Adrenal gland (tissue), 19 donors: ENCODE measurements at places on chromosomes 5 and 9. TPM values are rescaled to one million over a fixed set of nuclear protein-coding genes. Genes with fewer than 3 reads are reported as not detected.

The IQGAP2 gene
- 14.9 TPM for polyA plus RNA-seq

The EXOC3 gene
- 66.4 TPM for polyA plus RNA-seq

The RETREG1 gene
- polyA plus RNA-seq, result 4.4 TPM

The CYLC2 gene
- not detected for polyA plus RNA-seq

The PCDHB14 gene
- 1.9 TPM for polyA plus RNA-seq

The SPINK13 gene
- 2.1 TPM for polyA plus RNA-seq

The SPINK4 gene
- 4.3 TPM for polyA plus RNA-seq

The MEGF10 gene
- 1.1 TPM for polyA plus RNA-seq

The THBS4 gene
- 4.3 TPM for polyA plus RNA-seq

The LIFR gene
- 18.3 TPM for polyA plus RNA-seq

The TRAF1 gene
- 2.4 TPM for polyA plus RNA-seq

The FAM221B gene
- 0.16 TPM for polyA plus RNA-seq

The RIMOC1 gene
- polyA plus RNA-seq, result 22.2 TPM

The ANKRD31 gene
- polyA plus RNA-seq, result 0.13 TPM

The PARP8 gene
- 25.1 TPM for polyA plus RNA-seq

The FBN2 gene
- polyA plus RNA-seq, result 27.1 TPM

The SLC4A9 gene
- 0.13 TPM for polyA plus RNA-seq

The ZDHHC11B gene
- polyA plus RNA-seq, result 5.2 TPM

The CCL21 gene
- polyA plus RNA-seq, result 152 TPM

The PCDHGA10 gene
- 2.2 TPM for polyA plus RNA-seq

The C9 gene
- 0.53 TPM for polyA plus RNA-seq

The MAMDC4 gene
- polyA plus RNA-seq, result 11.6 TPM

The IL13 gene
- polyA plus RNA-seq, result 0.10 TPM

The PDLIM4 gene
- 2.8 TPM for polyA plus RNA-seq

The CD14 gene
- 252 TPM for polyA plus RNA-seq

The BBLN gene
- polyA plus RNA-seq, result 5.5 TPM

The DCTN4 gene
- 32.7 TPM for polyA plus RNA-seq

The DMRT3 gene
- polyA plus RNA-seq, result not detected

The AFAP1L1 gene
- polyA plus RNA-seq, result 13.4 TPM

The LRRTM2 gene
- polyA plus RNA-seq, result 0.07 TPM

The C5orf52 gene
- not detected for polyA plus RNA-seq

The SGCD gene
- polyA plus RNA-seq, result 6.6 TPM

The CDC20B gene
- not detected for polyA plus RNA-seq
